Stimulated activated effector memory CD8-positive, alpha-beta T cell treated with anti-CD3 and anti-CD28 coated beads, Interleukin-12 subunit alpha, Interleukin-12 subunit beta, amount 100 ng/mL, for 72 hours (primary cell): ENCODE measurements at places on chromosomes 1 and 21.

GRCh38 chr1:226162898-226163297 lies 23.6 kb downstream of the ACBD3 start:
- DNase-seq, result no peak

GRCh38 chr1:160768295-160768657 lies 27.7 kb upstream of the LY9 start:
- DNase-seq, result peak; percentile 89

- no peak for DNase-seq
These were observed 591.7 kb downstream of the PLPP3 start for GRCh38 chr1:55987491-55988249.

- DNase-seq, result no peak
These were observed 2.0 kb downstream of the TFF2 start for GRCh38 chr21:42348762-42349161.

DNA sequence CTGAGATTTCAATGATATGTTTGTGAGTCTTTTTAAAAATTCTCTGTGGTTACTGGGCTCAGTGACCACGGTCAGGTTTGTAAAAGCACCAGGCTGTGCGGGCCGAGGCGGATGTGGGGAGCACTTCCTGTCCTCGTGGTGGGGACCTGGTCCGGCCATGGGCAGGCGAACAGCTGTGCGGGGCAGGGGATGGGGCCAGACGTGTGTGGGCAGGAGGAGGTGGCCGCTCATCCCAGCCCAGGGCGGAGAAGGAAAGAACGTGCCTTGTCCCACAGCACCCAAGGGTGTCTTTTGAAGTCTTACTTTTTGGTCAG lies 5.2 kb upstream of the OXCT2 start:
- no peak for DNase-seq
